Vagina (tissue), 2 donors: ENCODE measurements at places on chromosomes 5 and 9. TPM values are rescaled to one million over a fixed set of nuclear protein-coding genes. Genes with fewer than 3 reads are reported as not detected.

- DNase-seq = no peak
- H3K27me3 ChIP-seq = no peaks in the 10 kb centered on the region
- no peak overlapping the region for H3K27ac ChIP-seq
- H3K4me3 ChIP-seq = no peak overlapping the region
- H3K4me1 ChIP-seq = no peaks in the 10 kb centered on the region
These were observed 93.2 kb downstream of the CDO1 start for GRCh38 chr5:115723220-115723619.

The CTXN3 gene
- not detected for total RNA-seq

GRCh38 chr5:3605298-3606010 is 9.8 kb downstream of the IRX1 start:
- H3K27ac ChIP-seq = no peak overlapping the region
- H3K4me1 ChIP-seq = peaks cover 13% of the 10 kb centered on the region
- no peak for DNase-seq
- no peak overlapping the region for H3K4me3 ChIP-seq
- H3K27me3 ChIP-seq = peaks cover 9% of the 10 kb centered on the region
- H3K36me3 ChIP-seq = no peaks in the 10 kb centered on the region

- H3K27me3 ChIP-seq = no peaks in the 10 kb centered on the region
- no peak overlapping the region for H3K4me3 ChIP-seq
- no peak overlapping the region for H3K27ac ChIP-seq
- no peak for DNase-seq
- no peaks in the 10 kb centered on the region for H3K36me3 ChIP-seq
These were observed 80.5 kb downstream of the PAPPA start for GRCh38 chr9:116234081-116234480.

DNA sequence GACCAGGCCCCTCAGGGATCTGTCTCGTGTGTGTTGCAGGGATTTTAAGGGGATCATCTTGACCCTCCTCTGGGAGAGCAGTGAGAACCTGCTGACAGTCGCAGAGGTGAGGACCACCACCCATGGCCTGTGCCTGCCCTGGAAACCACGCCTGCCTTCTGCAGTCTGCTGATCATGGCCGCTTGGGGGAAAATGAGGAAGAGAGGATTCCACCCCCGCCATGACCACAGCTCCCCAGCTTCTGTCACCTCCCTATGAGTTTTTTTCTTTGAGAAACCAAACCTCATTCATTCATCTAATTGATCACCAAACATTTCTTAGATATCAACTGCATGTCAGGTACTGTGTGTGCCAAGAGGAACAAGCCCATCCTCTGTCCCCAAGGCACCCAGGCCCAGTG is 46.3 kb upstream of the TDRD7 start:
- H3K4me3 ChIP-seq = no peak overlapping the region
- no peak for DNase-seq
- H3K27me3 ChIP-seq = no peaks in the 10 kb centered on the region
- H3K36me3 ChIP-seq = no peaks in the 10 kb centered on the region
- no peaks in the 10 kb centered on the region for H3K4me1 ChIP-seq

- H3K27me3 ChIP-seq = no peaks in the 10 kb centered on the region
- H3K4me1 ChIP-seq = peaks cover 6% of the 10 kb centered on the region
- no peaks in the 10 kb centered on the region for H3K36me3 ChIP-seq
- no peak overlapping the region for H3K27ac ChIP-seq
These were observed 9.9 kb downstream of the C9orf85 start for GRCh38 chr9:71921190-71921814.

DNA sequence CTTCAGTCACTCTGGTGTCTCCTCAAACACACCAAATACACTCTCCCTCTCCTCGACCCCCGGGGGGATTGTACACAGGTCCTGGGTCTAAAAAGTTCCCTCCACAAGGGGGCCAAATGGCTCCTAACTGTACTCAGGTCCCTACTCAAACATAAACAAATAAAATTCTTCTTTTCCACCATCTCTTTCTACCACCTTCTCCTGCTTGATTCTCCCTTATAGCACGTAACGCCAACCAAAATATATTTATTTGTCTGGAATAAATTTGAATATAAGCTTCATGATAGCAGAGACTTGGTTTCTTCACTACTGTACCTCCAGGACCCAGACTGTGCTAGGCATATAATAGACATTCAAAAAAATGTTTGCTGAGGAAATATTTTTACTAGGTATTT is 21.4 kb downstream of the ZNF608 start:
- peaks cover 4% of the 10 kb centered on the region for H3K4me1 ChIP-seq
- DNase-seq = no peak
- H3K27ac ChIP-seq = no peak overlapping the region
- H3K36me3 ChIP-seq = no peaks in the 10 kb centered on the region

DNA sequence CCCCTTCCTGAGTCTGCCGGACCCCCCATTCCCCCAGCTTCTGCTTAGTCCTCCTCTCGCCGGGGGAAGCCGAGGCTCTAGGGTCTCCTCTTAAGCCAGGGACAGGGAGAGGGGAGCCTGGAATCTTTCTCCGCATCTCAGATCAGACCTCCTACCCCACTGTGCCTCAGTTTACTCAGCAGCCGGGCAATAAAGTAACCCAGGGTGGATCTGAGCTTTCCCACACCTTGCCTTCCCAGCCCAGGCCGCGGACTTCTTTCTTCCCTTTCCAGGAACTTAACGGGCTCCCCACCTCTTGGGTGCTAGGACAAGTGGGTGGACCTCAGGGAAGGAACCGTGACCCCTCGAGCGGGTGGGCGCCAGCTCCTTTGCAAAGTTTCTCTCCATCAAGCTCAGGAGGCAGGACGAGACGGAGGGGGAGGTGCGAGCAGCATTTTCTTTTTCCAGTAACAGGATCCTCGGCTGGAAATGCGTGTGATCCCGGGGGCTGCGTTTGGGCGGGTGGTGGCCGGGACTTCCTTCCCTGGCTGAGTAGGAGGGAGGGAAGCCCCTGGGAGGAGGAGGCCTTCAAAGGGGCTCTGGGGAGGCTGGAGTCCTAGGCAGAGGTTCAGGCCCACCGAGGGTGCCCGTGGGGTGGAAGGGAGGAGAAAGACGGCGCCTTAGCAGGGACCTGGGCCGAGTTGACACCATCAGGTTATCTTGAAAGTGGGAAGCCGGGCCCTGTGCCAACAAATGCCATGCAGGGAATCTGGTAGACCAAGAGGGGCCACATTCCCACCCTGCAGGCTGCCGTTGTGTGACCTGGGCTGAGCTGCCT is 795 bp downstream of the DAB2IP start:
- peak overlapping the region; percentile 73 for H3K27ac ChIP-seq
- no peaks in the 10 kb centered on the region for H3K27me3 ChIP-seq
- H3K36me3 ChIP-seq = no peaks in the 10 kb centered on the region
- no peak for DNase-seq
- H3K4me3 ChIP-seq = peak overlapping the region; percentile 61
- H3K4me1 ChIP-seq = peaks cover 33% of the 10 kb centered on the region

DNA sequence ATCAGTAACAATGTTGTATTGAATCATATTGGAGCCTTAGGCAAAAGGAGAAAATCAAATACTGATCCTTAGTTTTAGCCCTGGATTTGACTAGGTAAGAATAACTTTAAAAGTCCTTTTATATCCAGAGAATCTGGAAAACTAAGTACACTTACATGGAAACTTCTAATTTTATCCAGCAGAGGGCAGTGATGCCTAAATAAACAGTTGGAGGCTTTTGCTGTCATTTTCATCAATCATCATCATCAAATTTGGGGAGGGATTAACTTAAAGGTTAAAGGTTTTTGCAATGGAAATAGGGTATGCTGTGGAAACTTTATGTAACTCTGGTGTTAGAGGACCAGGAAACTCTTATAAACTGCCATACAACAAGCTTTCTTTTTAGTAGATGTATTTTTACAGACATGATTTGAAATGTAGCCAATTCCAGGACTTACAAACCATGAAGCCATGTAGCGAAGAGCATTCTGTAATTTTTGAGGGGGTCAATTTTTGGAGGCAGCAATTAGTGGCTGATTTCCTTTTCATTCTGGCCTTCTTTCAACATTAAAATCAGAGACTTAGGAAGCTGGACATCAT is 112.7 kb downstream of the OSTF1 start:
- no peaks in the 10 kb centered on the region for H3K36me3 ChIP-seq
- DNase-seq = no peak
- H3K4me3 ChIP-seq = no peak overlapping the region
- H3K4me1 ChIP-seq = no peaks in the 10 kb centered on the region
- no peak overlapping the region for H3K27ac ChIP-seq

- no peaks in the 10 kb centered on the region for H3K27me3 ChIP-seq
- no peak overlapping the region for H3K27ac ChIP-seq
- peak; percentile 79 for DNase-seq
- H3K4me3 ChIP-seq = no peak overlapping the region
- H3K36me3 ChIP-seq = no peaks in the 10 kb centered on the region
- no peaks in the 10 kb centered on the region for H3K4me1 ChIP-seq
These were observed 131.9 kb upstream of the LPCAT1 start for GRCh38 chr5:1655496-1656270.

The EGFLAM gene
- 15.2 TPM for total RNA-seq

The TSSK1B gene
- total RNA-seq = 1.2 TPM

GRCh38 chr5:41738710-41739354 is 131.4 kb downstream of the OXCT1 start:
- H3K4me3 ChIP-seq = no peak overlapping the region
- H3K4me1 ChIP-seq = no peaks in the 10 kb centered on the region
- H3K27me3 ChIP-seq = no peaks in the 10 kb centered on the region
- peaks cover 24% of the 10 kb centered on the region for H3K36me3 ChIP-seq
- no peak overlapping the region for H3K27ac ChIP-seq

DNA sequence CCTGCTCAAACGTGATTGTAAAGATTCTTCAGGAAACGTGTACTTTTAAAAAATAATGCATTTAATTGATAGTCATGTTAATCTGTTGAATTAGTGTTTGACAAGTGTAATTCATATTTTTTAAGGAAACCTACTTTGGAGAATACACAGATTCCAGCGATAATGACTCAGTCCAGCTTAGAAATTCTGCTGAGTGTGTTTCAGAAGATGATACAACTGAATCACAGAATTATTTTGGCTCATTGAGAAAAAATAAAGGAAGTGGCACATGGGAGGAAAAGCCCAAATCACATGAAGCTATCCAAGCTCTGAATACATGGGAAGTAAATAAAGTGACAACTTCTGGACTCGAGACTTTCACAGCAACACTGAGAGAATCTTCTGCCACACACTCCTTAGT is 37.8 kb downstream of the ICE1 start:
- H3K27ac ChIP-seq = no peak overlapping the region
- H3K4me3 ChIP-seq = no peak overlapping the region
- H3K36me3 ChIP-seq = no peaks in the 10 kb centered on the region

DNA sequence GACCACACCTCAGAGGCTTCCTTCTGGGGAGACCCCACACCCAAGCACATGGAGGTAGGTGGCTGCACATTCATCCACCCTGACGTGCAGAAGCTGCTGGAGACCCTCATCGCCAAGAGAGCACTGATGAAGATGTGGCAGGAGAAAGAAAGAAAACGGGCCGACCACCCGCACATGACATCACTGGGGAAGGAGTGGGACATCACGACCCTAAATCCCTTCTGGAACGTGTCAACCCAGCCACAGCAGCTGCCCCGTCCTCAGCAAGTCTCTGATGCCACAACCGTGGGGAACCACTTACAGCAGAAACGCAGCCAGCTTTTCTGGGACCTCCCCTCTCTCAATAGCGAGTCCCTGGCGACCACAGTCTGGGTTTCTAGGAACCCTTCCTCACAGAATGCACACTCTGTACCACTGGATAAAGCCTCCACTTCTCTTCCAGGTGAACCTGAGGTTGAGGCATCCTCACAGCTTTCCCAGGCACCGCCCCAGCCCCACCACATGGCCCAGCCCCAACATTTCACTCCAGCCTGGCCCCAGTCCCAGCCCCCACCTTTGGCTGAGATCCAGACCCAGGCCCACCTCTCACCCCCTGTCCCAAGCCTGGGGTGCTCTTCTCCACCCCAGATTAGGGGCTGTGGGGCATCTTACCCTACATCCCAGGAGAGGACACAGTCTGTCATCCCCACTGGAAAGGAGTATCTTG is 3.0 kb downstream of the SPATA31E1 start:
- H3K4me1 ChIP-seq = no peaks in the 10 kb centered on the region
- H3K27me3 ChIP-seq = no peaks in the 10 kb centered on the region
- H3K36me3 ChIP-seq = no peaks in the 10 kb centered on the region
- H3K27ac ChIP-seq = no peak overlapping the region

- no peak overlapping the region for H3K4me3 ChIP-seq
- no peaks in the 10 kb centered on the region for H3K4me1 ChIP-seq
- H3K36me3 ChIP-seq = no peaks in the 10 kb centered on the region
- H3K27ac ChIP-seq = no peak overlapping the region
- no peaks in the 10 kb centered on the region for H3K27me3 ChIP-seq
- no peak for DNase-seq
These were observed 292.6 kb upstream of the TAS2R1 start for GRCh38 chr5:9922719-9923118.

DNA sequence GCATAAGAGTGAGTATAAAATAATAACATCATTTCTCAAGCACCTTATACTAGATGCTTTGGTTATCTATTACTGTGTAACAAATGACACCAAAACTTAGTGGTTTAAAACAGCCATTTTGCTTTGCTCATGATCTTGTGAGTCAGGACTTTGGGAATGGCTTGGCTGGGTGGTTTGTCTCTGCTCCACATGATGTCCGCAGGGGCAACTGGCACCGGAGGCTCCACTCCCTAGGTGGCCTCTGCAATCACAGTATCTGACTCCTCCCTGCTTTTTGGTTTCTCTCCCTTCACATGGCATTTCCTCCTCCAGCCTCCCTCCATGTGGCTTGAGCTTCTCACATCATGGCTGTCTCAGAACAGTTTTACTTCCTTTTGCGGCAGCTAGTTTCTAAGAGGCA is 259.5 kb downstream of the GAS1 start:
- no peak overlapping the region for H3K4me3 ChIP-seq
- H3K27me3 ChIP-seq = no peaks in the 10 kb centered on the region
- H3K4me1 ChIP-seq = peaks cover 7% of the 10 kb centered on the region
- no peak overlapping the region for H3K27ac ChIP-seq

DNA sequence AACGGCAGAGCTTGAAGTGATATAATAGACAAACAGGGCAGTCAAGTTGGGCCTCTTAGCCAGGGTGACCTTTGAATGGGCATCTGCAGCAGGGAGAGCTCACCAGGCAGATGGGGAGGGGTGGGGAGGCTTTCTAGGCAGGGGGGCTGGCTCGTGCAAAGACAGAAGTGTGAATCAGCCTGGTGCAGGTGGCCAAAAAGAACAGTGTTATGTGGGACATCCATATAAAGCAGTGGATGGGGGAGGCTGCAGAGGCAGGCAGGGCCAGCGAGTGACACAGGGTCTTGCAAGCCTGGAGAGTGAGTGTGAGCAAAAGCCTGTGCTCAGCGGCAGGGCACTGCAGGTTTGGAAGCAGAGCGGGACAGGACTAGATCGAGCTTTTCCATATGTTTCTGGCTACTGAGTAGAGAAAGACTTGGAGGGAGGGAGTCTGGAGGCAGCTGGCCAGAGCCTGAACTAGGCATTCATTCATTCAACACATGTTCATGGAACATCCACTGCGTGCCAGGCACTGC is 14.2 kb upstream of the TTLL11 start:
- no peak overlapping the region for H3K27ac ChIP-seq
- no peak overlapping the region for H3K4me3 ChIP-seq
- no peak for DNase-seq
- H3K27me3 ChIP-seq = no peaks in the 10 kb centered on the region
- no peaks in the 10 kb centered on the region for H3K36me3 ChIP-seq

The SLC45A2 gene
- total RNA-seq = not detected
